Left ventricle myocardium inferior (tissue), 1 donor: ENCODE measurements at places on chromosomes 6 and 20. TPM values are rescaled to one million over a fixed set of nuclear protein-coding genes. Genes with fewer than 3 reads are reported as not detected.

GRCh38 chr20:8578161-8578865, 446.2 kb downstream of the PLCB1 start:
- no peak for DNase-seq

PCMT1 gene
- 166 TPM for total RNA-seq

DNA sequence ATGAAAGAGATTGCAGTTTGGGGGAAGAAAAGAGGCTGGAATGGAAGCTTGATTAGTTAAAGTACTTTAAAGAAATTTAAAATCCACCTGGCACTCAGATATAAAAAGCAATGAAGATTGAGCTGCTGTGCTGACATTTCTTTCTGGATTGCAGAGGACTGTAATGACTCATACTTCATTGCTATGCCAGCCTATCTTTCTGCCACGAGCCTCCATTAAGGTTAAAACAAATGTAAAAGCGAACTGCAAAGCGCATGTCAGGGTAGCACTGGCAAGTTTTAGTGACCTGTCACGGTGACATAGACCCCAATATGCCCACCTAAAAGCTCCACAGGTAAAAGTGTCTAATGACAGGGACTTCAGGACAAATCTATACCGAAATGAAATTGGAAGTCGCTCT, 449.6 kb downstream of the C6orf118 start:
- DNase-seq = no peak

DNA sequence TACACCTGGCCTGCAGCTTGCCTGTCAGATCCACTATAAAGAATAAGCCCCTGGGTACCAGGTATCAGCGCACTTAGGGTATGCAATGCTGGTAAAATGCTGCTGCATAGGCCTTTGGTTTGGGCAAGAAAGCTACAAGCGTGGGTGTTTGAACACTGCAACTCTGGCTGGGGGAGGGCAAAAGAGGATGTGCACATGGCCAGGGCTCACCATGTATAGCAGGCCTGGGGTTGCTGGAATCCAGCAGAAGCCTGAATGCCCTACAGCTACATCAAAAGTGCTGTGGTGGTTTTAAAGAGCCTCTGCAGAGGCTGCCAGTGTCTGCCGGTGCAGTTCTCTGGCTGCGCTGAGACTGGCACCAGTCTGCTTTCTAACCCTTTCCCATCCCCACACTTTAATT, 51.7 kb downstream of the UQCC1 start:
- DNase-seq = no peak

DNA sequence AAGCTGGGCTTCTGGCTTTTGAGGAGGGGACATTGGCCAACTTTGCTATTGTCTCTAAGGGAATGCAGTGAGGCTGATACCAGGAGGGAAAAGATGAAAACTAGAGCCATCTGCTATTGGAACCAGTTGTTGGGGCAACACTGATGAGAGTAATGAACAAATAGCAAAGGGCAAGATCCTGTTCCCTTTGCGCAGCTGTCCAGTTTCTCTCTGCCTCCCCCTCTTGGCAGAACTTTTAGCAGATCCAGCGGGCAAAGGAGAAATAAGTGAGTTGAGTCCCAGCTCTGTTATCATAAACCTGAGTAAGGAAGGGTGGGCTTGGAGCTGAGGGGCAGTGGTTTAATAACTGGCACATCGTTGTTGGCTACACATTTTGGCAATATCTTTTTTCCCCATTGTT, 126.8 kb downstream of the AKAP7 start:
- DNase-seq = no peak

DNA sequence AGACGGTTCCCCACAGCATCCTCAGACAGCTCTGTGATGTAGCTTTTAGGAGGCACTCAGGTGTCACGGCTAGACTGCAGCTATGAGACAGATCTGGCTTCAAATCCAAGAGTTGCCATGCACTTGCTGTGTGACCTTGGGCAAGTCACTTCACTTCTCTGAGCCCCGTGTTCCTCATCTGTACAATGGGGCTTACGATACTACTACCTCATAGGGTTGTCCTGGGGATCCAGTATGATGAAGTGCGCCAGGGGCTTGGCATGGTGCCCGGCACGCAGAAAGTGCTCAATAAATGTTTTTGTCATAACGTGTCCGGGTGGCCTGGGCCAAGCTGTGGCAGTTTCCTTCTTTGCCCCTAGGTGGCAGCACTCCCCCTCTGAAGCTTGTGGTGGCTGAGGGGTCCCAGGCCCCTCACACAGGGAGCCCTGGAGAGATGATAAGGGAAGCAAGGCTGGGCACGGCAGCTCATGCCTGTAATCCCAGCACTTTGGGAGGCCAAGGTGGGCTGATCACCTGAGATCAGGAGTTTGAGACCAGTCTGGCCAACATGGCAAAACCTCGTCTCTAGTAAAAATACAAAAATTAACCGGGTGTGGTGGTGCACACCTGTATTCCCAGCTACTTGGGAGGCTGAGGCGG, 19.1 kb upstream of the CHMP4B start:
- no peak for DNase-seq

GRCh38 chr6:36252005-36252404, 17.9 kb upstream of the PNPLA1 start:
- no peak for DNase-seq

DNA sequence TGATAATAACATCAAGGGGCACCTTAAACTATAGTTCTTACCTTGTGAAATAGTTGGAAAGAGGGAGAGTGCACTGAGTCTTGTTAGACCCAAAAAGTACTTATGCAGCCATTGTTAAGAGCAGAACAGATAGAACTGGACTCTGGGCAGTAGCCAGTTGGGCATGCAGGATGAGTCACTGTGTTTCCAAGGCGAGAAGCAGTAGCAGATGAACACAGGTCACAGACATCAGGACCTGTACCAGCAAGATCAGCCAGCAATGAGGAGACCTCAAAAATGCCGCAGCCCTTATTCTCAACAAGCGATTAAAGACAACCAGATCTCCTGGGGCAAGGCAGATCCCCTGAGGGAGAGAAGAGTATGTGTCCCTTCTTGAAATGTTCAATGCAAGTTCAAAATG, 79.0 kb downstream of the SAMD3 start:
- DNase-seq = no peak

GRCh38 chr6:168277274-168277669, 42.3 kb downstream of the DACT2 start:
- DNase-seq = no peak

DOK5 gene
- total RNA-seq = 14.3 TPM

DNA sequence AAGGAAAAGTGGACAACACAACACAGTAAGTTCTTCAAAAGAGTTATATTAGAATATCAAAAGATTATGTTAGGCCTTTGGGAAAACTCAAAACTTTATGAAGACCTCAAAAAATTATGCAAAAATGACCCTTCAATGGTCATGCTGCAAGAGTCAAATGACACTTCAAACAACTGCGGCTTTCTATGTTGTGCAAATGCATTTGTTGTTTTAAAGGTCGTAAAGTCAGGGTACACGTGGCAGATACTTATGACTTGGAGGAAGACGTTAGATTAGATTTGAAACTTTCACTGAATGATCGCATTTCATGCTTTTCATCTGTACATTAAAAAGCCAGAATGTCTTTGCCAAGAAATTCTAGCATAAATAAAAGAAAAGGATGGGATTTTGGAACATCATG, 31.4 kb downstream of the BCAS1 start:
- DNase-seq = no peak

- no peak for DNase-seq
Measured at GRCh38 chr6:157099912-157100593, 223.3 kb downstream of the TMEM242 start.

GRCh38 chr20:63576311-63576710, 2.3 kb upstream of the HELZ2 start:
- DNase-seq = no peak

DNA sequence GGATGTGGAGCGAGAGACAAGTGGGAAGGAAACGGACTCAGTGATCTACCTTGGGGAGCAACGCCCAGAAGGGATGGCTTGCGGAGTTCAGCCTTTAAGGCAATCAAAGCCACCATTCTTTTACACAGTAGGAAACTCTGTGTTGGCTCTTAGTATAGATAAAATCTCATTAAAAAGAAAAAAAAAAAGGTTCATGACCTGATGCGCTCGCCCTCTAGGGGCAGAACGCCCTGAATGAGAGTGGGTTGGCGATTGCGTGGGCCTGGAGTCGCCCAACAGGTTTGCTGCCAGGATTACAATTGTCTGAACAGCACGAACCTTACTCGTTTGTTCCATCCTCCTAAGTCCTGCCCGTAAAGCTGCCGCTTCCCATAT, 1.2 kb downstream of the TPD52L1 start:
- DNase-seq = no peak

GRCh38 chr6:70379473-70380013, 33.8 kb upstream of the FAM135A start:
- DNase-seq = no peak

DNA sequence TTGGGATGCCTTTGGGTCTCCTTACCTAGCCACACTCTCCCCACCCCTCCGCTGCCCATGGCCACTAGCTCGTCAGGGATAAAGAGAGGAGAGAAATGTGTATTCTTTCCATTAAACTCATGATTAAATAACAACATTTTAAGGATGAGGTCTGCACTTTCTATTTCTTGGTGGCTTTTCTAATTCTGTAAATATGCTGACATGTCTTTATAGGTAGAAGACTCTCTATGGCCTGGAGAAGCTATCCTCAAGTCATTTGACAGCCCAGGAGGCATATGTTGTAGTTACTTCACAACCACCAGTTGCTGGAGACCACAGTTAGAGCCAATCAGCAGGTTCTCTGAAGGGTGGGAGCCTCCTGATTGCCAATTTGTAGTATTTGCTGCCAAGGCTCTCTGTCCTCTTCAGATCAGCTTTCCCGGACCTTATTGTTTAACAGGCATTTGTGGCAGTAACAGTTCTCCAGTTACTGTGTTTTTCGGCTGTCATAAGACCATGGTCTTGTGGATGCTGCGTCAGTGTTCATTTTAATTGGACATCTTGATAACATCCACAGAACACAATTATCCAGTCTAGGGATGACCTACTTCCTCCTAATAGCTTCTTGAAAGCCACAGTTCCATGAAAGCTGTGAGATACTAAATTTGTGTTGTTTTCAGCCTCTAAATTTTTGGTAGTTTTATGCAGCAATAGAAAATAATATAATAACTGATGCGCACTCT, 205.0 kb upstream of the KCNQ5 start:
- DNase-seq = no peak

DNA sequence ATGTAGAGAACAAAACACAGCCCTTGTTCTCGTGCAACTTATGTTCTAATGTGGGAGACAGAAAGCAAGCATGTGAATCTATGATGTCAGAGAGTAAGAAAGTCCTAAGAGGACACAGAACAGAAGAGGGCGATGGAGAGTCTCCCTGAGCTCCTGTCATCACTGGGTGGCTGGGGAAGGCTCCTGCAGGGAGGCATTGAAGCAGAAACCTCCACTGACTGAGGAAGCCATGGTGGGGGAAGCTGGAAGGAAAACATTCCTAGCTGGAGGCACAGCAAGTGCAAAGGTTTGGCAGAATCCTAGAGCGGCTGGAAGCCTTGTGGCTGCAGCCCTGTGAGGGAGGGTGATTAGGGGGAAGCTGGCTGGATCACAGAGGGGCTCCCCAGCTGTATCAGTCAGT, 248.0 kb downstream of the CDH26 start:
- DNase-seq = no peak

DNA sequence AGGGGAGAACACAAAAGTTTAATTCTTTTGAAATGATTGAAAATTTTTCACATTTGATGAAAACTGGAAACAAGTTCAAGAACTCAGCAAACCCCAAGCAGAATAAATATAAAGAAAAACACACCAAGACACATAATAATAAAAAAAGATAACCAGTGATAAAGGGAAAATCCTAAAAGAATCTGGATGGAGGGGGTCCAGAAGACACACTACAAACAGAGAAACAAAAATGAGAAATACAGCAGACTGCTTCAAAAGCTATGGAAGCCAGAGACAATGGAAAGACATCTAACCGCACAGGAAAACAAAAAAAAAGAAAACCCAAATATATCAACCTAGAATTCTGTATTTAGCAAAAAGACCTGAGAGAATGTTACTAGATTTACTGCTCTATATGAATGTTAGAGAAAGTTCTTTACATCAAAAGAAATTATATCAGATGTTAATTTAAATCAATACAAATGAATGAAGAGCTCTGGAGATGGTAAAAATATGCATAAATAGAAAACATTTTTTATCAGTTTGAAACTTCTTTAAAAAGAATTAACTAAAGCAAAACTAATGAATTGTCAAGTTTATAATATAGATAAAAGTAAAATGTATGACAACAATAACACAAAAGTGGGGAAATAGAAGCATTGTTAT, 310.7 kb upstream of the PREP start:
- no peak for DNase-seq

ADGRG6 gene
- 3.6 TPM for total RNA-seq

GRCh38 chr6:84033523-84034451, at the start of gene MRAP2:
MRAP2 (plus strand) TSS chr6:84033772; CDS start chr6:84055319, 21,547 bp downstream.
- DNase-seq = peak; percentile 18

DNA sequence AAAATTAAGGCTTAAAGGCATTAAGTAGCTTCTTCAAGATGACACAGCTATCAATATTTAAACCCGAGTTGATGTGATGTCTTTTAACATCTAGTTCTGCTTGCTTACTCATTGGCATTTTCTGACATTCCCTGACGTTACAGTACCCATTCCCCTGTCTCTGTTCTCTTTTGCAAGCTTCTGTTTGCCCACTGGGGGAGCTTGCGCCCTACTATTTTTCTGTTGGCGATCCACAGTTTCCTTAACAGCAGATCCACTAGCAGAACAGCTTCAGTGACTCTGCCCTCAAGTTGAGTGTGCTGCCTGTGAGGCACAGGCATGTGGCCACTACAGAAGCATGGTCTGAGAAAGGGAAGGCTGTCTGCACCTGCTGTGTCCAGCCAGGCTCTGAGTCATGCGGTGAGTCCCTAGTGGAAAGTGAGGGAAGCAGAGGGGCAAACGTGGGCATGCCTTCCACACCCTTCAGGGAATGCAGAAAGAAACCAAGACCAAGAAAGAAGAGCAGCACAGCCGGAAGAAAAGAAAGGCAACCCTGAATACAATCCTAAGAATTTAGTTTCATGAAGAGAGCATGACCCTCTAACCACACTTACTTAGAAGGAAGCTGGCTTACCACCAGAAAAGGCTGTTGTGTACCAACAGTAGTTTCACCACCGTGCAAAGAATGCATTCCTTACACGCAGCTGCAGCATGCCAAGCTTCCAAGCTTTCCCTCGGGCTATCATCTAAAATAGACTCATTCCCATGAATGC, 97.7 kb upstream of the VGLL2 start:
- DNase-seq = no peak

DNA sequence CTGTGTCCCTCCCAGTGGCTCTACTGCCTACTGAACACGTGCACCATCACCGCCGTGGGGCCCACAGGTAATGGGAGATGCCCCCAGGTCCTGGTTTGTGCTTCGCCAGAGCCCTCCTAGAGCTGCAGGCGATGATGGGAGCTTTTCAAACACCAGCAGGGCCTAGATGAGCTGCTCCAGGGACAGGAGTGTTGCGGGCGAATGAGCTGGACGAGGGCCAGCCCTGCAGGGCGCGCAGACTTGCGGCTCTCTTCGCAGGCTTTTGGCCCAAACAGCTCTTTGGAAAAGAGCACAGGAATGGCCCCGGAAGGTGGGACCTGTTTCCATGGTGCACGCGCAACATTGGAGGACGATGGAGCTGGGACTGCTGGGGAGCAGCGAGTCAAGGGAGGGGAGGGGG, 409.3 kb upstream of the SULF2 start:
- DNase-seq = no peak
